ENCODE measurements at places on chromosomes 7 and 10.

DNA sequence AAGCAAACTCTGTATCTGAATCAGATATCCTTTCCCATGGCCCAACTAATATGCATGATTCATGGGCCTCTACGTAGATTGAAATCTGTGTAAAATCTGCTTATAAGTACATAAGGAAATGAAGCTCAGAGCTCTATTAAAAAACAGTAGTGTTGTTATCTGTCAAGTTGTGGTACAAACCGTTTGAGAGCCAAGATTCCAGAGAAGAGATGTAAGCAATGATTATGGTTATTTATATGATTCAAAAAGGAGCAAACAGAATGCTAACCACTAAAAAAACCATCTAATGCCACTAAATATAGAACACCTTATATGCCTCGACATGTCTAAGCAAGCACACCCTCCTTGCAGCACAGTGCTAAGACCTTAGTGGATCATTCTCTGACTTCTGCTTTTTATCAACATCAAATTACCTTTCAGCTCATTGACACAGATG, 26.6 kb downstream of the RPP38 start:
- no peak for DNase-seq

GRCh38 chr7:10802526-10802925, 171.1 kb upstream of the PHF14 start:
- DNase-seq = no peak

DNA sequence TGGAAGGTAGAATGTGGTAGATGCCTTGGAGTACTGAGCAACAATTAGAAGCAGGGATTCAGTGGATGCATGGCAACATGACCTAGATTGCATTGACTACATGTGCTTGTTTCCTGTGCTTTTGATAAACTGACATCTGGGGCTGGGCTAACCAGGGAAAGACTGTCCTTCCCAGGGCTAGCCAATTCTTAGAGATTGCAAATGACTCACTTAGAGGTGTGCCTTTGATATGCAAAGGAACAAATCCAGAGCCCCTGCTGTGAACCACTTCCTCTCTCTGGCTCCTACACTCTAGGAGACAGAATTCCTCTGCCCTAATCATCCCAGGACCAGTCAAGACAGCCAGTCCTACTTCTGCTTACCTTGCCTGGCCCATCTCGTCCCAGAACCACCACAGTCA, 651.5 kb downstream of the LRMDA start:
- DNase-seq = no peak

- no peak for DNase-seq
Observed at GRCh38 chr10:89942217-89942616, 240.8 kb downstream of the KIF20B start.

DNA sequence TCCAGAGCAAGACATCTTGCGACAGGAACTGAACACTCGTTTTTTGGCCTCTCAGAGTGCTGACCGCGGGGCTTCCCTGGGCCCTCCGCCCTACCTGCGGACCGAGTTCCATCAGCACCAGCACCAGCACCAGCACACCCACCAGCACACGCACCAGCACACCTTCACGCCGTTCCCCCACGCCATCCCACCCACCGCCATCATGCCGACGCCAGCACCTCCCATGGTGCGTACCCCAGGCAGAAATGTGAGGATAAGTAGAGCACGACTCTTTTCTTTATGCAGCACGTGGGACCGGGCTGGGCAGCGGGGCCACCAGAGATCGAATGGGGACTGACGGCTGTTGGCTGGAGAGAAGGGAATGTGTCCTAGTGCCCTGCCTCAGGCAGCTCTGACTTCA, 365.8 kb upstream of the GALNT17 start:
- no peak for DNase-seq

DNA sequence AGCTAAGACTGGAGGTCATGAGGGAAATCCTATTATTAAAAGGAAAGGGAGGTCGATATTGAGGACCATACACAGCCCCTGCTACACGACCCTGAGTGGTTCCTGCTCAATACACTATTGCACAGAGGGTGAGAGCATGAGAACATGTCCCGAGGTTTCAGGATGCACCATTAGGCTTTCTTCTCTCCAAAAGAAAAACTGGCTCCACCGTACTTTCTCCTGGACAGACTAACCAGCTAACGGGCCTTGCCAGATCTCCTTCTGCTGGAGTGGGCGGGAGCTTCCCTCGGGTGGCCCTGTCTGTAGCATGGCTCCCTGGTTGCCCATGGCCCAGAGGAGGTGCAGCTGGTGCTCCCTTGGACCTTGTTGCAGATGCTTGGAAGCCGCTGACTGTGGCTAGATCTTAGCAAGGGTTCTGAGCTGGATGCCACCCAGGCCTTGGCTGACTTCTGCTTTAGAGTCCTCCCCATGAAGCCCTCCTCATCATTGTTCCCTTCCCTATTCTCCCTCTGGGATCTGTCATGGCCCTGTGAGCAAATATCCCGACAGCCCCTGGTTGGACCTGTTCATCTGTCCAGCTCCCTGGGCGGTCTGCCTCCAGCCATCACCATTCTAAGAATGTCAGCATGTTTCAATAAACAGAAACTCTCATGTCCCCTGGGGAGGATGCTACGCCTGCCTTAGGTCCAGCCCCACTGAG, 52.9 kb upstream of the SHH start:
- no peak for DNase-seq

GRCh38 chr7:128409596-128410450, at the start of gene IMPDH1:
TSS of gene IMPDH1 (minus strand) at chr7:128409982. CDS start at chr7:128409901, 81 bp downstream.
- DNase-seq = peak; percentile 63

GRCh38 chr7:33762911-33763306, 142.4 kb upstream of the BMPER start:
- DNase-seq = no peak

GRCh38 chr10:79494871-79495705, 17.2 kb upstream of the EIF5AL1 start:
- DNase-seq = no peak

DNA sequence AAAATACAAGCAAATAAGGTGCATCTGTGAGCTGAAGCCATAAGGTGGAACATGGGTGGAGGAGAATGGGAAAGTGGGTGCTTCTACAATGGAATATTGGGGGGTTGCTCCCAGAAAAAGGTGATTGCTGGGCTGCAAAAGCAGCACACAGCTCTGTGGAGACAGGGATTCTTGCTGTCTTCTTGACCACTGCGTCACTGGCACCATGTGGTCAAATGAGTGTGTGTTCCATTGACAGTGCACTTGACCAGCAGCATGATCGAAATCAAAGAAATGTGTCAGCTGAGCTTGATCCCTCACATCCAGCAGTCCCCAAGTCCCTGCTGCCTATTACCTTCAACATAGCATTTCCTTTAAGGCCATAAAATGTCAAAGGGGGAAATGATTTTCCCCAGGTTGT, 56.2 kb downstream of the GPR26 start:
- no peak for DNase-seq

- no peak for DNase-seq
Observed at GRCh38 chr10:124076148-124076733, 17.2 kb downstream of the CHST15 start.

DNA sequence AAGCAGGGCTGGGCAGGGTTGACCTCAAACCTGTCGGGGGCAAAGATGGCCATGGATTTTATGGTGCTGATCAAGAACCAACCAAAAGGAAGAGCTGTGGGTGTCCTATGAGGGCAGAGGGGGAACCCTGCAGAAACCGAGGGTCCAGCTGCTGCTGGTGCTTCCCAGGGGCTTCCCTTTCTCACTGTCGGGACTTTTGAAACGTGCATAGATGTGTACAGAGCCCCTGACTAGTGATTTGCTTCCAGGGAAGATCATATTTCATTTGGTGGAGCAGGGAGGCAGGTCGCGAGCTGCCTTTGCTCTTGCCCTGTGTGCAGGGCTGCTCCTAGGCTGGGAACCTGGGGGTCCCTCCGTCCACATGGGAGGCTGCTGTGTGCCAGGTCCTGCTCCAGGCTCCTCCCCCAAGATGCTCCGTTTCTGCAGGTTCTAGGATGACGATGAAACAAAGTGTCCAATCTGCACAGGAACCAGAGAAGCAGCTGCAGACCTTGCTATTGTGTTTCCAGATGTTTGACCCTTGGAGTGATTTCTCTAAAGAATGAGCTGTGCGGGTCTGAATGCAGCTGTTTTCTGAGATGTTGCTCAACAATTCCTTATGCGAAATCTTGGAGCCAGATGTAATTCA, 9.4 kb upstream of the INPP5A start:
- DNase-seq = no peak

Measured in substantia nigra (tissue), 51 donors.